ENCODE measurements at places on chromosomes 4 and X.

DNA sequence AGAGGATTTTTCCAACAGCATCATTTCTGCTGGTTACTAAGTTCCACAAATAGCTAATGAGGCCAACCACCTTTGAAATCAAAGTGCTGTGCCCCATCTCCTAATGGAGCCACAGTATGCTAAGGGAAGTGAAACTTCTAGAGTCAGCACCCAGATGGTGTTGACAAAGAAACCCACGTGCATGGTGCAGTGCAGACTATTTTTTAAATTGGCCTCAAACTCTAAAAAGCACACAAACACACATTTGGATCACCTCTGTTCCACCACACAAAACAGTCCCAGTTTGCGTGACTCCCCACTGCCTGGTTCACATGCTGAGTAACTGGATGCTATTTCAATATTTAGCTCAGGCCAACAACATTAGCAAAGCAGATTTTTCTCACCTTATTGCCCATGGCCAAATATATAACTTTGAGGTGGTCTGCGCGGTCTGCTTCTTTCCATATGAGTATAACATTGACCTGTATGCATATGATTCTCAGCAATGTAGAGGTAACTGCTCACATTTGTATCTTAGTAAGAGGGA lies 69.9 kb downstream of the AMELX start:
- no peak for DNase-seq

- DNase-seq = no peak
Measured at GRCh38 chr4:139973015-139973414, 181.0 kb downstream of the MAML3 start.

- no peak for DNase-seq
Measured at GRCh38 chr4:3135155-3136011, 60.9 kb downstream of the HTT start.

GRCh38 chrX:136065044-136065671 lies 79.9 kb downstream of the SLC9A6 start:
- no peak for DNase-seq

DNA sequence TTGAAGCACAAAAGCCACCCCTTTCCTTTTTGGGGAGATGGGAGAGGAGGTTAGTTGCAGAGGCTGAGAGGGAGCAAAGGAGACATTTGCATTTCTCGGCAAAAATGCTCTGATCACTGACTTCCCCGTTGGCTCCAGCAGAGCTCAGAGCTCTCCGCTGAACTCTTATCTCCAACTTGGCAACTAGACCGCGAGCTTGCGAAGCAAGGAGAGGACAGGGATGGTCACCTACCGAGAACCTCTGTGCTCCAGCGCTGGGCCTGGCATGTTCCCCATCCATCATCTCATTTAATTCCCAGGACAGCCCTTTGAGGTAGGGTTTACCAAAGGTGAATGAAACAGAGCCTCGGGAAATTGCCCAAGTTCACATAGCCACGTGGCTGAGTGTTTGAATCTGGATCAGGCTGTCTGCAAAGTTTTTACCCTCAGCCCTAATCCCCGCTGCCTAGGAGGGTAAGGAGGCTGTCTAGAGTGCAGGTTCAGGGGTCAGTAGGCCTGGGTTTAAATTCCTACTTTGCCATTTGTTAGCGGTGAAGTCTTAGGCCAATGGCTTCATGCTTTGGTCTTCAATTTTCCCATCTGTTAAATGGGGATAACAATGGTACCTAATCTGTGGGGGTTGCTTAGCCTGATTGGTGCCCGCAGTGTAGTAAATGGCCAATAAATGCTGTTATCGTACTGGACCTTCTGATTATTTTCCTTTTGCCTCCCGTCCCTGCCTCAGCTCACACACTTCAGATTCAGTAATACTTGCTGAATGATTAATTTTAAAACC lies 3.8 kb upstream of the CITED1 start:
- DNase-seq = no peak

DNA sequence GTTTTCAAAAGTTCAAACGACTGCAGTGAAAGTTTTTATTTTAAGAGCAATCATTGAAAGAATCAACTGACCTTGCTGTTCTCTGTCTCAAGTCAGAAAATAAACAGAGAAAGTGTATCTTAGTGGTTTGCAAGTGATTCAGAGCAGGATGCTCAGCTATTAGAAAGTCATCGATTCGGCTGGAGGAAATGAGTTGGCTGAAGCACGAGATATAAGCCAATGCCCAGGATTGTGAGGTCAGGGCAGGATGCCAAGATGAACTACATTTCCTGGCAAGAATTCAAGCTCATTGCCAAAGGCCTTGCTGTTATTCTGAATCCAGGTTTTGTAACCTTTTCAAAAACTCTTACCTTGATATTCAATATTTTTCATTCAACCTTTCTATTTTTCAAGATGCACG lies 541.4 kb upstream of the BOD1L1 start:
- DNase-seq = no peak

DNA sequence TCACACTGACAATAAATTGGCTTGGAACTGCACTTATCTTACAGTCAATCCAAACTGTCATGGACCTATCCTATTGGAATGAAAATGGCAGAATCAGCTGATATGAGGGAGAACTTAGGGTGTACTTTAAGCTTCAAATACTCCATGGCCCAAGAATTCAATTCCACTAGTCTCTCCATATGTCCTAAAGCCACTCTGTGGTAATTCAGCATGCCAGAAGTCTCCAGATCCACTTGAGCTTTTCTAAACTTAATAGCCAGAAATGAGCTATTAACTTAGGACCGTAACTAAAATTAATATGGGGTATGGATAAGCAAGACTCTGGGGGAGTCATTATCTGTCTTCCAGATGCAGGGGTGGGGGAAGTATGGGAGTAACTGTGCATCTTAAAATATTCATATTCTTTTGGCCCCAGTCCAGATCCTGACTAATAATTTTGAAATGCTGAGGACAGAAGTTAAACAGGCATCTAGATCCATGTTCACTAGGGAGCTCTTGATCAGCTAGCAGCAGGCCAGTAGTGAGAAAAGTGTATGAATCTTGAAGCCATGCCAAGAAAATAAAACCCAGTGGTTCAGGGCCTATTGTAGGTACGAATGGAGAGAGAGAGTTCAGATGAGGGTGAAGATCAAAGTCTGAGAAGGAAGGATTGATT lies 167.6 kb downstream of the DKK2 start:
- DNase-seq = no peak

DNA sequence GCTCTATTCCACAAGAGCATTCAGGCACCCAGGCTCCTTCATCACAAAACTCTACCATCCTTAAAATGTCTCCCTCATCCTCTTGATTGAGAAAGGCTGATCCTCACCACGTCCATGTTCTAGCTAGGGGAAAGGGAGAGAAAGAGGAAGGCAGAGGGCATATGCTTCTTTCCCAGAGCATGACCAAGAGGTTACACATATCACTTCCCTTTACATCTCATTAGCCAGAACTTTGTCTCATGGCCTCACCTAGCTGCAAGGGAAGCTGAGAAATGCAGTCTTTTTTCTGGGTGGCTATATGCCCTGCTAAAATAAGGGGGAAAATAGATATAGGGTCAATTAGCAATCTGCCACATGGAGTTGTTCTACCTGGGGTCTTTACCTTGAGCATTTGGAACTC lies 42.7 kb downstream of the LONRF3 start:
- DNase-seq = no peak

DNA sequence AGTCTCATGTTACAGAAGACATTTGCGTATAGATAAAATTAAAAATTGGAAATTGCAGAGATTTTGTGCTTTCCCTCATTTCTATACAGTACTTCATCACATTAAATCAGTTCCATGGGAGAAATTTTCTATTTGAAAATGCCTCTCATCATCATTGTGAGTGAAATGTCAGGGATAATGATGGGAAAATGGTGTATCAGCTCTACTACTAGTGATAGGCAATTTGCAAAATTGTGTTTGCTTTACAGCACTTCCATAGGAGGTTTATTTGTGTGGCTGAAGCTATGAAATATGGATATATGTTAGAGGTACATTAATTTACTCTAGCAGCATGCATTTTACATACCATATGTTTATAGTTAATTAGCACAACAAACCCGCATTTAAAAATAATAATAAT lies 21.0 kb upstream of the ANAPC4 start:
- DNase-seq = no peak

- DNase-seq = no peak
Measured at GRCh38 chrX:124216396-124217115, 115.9 kb upstream of the TEX13D start.

GRCh38 chr4:75985116-75985515 lies 5.6 kb downstream of the SDAD1 start:
- no peak for DNase-seq

- no peak for DNase-seq
Measured at GRCh38 chr4:149223659-149224058, 592.0 kb downstream of the IQCM start.

DNA sequence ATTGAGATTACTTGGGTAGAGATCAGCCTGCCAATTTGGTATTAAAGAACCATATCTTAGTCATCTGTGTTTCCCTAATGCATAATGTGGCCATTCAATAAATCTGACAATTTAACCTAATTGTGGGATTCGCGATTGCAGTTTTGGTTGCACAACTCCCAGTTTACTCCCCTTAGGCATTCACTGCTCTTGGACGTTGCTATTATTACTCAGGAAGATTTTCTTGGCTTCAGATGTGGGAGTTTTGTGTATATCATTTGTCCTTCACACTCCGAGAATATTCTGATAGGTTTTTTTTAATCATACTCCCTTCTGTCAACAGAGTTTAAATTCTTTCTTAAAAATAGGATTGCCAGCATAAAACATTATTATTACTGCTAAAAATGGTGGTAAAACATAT lies 22.0 kb upstream of the TRPC3 start:
- no peak for DNase-seq

Measured in stimulated activated CD8-positive, alpha-beta memory T cell treated with anti-CD3 and anti-CD28 coated beads, Interleukin-4, amount 100 ng/mL, for 4 hours (primary cell).